Thoracic aorta endothelial cell (primary cell): ENCODE measurements at places on chromosomes 7 and 10. TPM values are rescaled to one million over a fixed set of nuclear protein-coding genes. Genes with fewer than 3 reads are reported as not detected.

GHRHR gene
- total RNA-seq: 0.14 TPM in 1 of 2 replicates, not detected in the other

LRRN3 gene
- not detected in 2 replicates for total RNA-seq

HOXA6 gene
- total RNA-seq: 5.4 TPM in 1 of 2 replicates, not detected in the other

GIMAP4 gene
- total RNA-seq: 117 and 242 TPM in 2 replicates

ITIH5 gene
- total RNA-seq: not detected in 2 replicates

TCERG1L gene
- not detected in 2 replicates for total RNA-seq

CPN1 gene
- not detected in 2 replicates for total RNA-seq

SLC26A5 gene
- 0.13 and 0.14 TPM in 2 replicates for total RNA-seq

ZSCAN25 gene
- 12.3 and 12.4 TPM in 2 replicates for total RNA-seq

CD36 gene
- under 0.01 and 0.53 TPM in 2 replicates for total RNA-seq

PRRT4 gene
- total RNA-seq: not detected in 2 replicates

TCAF2 gene
- 14.5 and 31.0 TPM in 2 replicates for total RNA-seq

KNDC1 gene
- not detected in 2 replicates for total RNA-seq

NRF1 gene
- total RNA-seq: 14.6 and 17.4 TPM in 2 replicates

RNF32 gene
- 0.13 and 0.29 TPM in 2 replicates for total RNA-seq

NPSR1 gene
- total RNA-seq: not detected in 2 replicates

SYT15 gene
- total RNA-seq: 0.13 and 0.14 TPM in 2 replicates

CRHR2 gene
- total RNA-seq: not detected in 2 replicates

LCOR gene
- total RNA-seq: 42.9 and 62.8 TPM in 2 replicates

ASB10 gene
- total RNA-seq: not detected in 2 replicates

SCART1 gene
- 0.66 and 0.86 TPM in 2 replicates for total RNA-seq

MYPN gene
- total RNA-seq: under 0.01 and 0.13 TPM in 2 replicates

KIAA1549 gene
- total RNA-seq: 3.5 and 4.8 TPM in 2 replicates
